ENCODE measurements at places on chromosomes 12 and 14.

- no peak for DNase-seq
Measured at GRCh38 chr14:54440476-54440872, 700 bp downstream of the CNIH1 start.

DNA sequence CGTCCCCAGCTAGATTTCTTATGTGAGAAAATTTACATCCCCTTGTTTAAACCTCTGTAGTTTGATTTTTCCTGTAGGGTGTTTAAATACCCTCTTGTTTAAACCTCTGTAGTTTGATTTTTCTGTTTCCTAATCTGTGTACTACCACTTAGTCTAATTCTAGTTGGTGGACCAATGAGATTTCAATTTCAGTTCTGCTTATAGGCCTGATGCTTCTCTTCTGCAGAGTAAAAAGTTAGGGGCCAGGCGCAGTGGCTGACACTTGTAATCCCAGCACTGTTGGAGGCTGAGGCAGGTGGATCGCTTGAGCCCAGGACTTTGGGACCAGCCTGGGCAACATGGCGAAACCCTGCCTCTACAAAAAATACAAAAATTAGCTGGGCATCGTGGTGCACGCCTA lies 11.5 kb downstream of the UBC start:
- no peak for DNase-seq

- DNase-seq: no peak
Measured at GRCh38 chr14:23577710-23578392, 739 bp downstream of the JPH4 start.

- DNase-seq: no peak
Measured at GRCh38 chr14:61973981-61974380, 211.8 kb downstream of the SNAPC1 start.

GRCh38 chr12:55712700-55713415 lies 3.0 kb upstream of the BLOC1S1 start:
- DNase-seq: no peak

GRCh38 chr14:52961060-52961639 lies 10.3 kb upstream of the FERMT2 start:
- peak; percentile 42 for DNase-seq

- DNase-seq: no peak
Measured at GRCh38 chr14:97280526-97280925, 483.3 kb downstream of the VRK1 start.

DNA sequence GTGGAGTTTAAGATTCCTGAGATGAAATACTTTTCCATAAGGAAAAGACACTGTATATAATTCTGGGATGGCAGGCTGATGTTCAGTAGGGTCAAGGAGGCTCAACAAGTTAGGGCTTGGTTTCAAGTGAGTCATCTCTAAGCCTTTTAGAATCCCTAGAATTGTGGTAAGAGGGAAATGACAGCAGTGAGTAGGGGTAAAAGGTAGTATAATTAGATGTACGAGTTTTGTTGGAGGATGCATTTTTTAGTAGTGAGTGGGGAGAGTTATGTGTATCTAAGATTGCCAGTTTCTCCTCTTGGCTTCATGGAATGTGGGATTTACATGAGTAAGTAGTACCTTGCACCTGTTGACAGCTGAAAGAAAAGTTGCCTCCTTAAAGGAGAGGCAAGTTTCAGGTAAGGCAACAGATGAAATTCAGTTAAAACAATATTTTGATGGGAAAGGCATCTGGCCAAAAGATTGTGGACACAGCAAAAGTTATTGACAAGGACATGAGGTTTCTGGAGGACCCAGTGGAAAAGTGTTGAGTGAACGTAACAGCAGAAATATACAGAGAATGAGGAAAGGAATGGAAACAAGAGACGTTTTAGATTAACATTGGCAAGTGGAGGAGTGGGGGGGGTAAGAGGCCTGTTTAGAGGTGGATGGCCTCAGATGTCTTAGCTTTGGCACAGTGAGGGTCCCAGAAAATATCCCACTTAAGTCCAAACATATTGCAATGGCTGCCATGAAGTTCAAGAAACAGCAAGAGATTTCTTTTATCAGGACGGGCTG lies 21.8 kb downstream of the LMO3 start:
- no peak for DNase-seq

DNA sequence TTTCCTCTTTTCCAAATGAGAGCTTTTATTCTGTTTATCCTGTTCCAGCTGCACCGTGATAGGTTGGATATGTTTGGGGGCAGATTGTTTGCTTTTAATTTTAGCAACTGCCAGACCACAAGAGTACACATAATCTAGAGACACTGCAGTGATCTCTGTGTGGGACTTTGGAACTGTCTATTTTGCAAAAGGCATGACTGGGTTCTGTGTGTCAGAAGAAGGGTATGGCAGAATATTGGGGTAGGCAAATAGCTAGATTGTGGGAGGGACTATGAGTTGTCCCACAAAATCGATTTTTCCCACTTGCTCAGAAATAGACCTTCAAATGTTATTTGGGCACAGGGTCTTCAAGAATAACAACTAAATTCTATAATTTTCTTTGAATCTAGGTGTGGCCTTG lies 275.9 kb upstream of the KITLG start:
- DNase-seq: no peak

DNA sequence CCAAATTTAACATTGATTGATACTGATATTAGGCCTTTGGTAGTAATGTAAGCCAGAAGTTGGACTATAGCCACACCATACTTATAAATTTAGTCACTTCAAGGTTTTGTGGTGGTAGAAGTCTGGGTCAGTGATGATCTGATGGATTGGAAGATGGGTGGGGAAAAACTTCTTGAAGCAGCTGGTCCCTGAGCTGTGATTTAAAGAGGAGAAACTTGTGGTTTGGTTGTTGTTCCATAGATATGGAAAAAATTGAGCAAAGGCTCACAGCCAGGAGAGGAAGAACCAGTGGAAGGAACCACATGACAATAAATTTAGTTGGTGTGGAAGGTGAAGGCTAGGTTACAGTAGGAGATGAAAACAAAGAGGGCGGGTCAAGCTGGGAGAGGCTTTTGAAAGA lies 26.1 kb downstream of the PTHLH start:
- no peak for DNase-seq

DNA sequence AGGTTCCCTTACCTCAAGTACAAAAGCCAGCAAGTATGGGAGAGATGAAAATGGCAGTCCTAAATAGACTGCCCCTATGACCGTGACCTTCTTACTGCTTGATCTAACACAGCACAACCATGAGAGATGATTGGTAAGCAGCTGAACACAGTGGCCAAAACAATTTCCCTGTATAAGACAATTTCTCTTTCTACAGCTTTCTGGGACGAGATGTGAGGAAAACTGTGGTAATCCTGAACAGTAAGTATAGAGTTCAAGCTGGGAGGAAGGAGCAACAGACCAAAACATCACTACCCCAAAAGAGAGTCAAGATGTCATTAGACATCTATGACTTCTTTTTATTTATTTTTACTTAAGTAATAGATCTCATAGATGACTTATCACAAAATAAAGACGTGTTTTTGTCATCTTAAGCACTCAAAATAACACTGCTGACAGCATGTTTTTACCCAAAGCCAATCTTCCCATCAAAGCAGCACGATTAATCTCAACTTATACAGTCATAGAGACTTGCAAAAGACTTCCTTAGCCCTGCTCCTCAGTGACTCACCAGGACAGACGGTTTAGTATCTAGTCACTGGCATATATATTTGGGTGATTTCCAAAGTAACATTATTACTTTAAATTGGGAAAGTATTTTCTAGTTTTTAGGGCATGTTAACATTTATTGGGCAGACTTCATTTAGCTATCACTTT lies 3.7 kb downstream of the TMEM52B start:
- DNase-seq: peak; percentile 60

DNA sequence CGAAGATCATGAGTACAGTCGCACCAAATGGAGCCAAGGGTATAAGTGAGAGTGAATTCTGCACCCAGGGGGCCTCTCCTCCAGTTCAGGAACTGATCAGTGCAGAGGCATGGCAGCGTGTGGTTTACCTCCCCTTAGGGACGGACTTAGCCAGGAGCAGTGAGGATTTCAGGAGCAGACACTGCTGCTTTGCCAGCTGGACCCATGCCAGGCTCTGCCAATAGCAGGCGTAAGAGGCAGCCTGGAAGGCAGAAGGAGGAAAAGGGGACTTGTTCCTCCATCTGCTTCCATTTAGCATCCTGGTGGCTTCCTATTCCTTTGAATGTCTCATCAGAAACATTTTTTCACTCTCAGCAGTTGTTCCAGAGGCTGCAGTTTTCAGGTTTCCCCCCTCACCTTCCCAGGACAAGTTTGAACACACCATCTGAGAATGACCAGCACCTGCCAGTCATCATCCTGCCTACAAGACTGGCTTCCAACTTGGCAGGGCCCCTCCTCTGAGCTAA lies 137.0 kb upstream of the LMNTD1 start:
- DNase-seq: no peak

DNA sequence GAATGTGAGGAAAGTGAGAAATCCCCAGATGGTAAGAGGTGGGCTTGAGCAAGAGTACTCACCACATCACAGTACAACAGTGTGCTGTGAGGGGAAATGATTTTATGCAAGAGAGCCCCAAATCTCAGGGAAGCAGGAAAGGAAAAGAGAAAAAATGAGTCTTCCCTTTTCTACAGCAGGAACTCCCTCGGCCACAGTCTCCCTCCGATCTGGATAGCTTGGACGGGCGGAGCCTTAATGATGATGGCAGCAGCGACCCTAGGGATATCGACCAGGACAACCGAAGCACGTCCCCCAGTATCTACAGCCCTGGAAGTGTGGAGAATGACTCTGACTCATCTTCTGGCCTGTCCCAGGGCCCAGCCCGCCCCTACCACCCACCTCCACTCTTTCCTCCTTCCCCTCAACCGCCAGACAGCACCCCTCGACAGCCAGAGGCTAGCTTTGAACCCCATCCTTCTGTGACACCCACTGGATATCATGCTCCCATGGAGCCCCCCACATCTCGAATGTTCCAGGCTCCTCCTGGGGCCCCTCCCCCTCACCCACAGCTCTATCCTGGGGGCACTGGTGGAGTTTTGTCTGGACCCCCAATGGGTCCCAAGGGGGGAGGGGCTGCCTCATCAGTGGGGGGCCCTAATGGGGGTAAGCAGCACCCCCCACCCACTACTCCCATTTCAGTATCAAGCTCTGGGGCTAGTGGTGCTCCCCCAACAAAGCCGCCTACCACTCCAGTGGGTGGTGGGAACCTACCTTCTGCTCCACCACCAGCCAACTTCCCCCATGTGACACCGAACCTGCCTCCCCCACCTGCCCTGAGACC lies 7.8 kb downstream of the ATN1 start:
- no peak for DNase-seq

- no peak for DNase-seq
Measured at GRCh38 chr14:92316937-92317336, 6.0 kb upstream of the SLC24A4 start.

GRCh38 chr12:52867642-52868041 lies 18.8 kb upstream of the KRT78 start:
- no peak for DNase-seq

GRCh38 chr14:22646570-22647254 lies 2.6 kb upstream of the OR6J1 start:
- peak; percentile 72 for DNase-seq

- DNase-seq: peak; percentile 28
Measured at GRCh38 chr12:68479261-68479895, 131.3 kb upstream of the RAP1B start.

DNA sequence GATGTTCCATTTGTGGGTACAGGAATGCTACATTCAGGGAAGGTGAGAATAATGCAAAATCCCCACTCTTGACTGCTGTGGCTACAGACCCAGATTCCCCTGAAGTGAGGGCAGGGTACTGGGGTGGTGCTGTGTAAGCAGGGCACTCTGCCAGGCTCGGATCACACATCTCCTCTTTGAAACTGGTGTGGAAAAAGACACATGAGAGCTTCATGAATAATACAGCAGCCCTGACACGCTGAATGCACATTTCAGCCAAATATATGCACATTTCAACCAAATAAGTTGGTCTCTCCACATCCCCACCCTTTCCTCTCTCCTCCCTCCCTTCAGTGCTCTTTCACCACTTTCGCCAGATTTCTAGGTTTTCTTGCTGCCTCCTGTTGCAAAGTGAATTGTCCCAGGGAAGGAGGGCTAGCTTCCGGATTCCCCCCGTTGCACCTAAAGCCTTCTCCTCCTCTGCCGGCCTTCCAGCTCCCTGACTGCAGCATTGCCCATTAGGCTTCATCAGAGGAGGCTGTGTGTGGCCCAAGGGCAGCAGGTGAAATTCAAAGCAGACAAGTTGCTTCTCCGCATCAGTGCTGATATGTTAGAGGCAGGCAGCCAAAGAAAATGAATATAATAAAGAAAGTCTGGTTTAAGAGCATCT lies 118.2 kb upstream of the TMCC3 start:
- no peak for DNase-seq

GRCh38 chr12:120261951-120262851 lies 3.3 kb downstream of the PXN start:
- no peak for DNase-seq

GRCh38 chr14:90567191-90567590 lies 170.4 kb downstream of the CALM1 start:
- no peak for DNase-seq

- DNase-seq: no peak
Measured at GRCh38 chr14:86402545-86402944, 872.6 kb downstream of the FLRT2 start.

DNA sequence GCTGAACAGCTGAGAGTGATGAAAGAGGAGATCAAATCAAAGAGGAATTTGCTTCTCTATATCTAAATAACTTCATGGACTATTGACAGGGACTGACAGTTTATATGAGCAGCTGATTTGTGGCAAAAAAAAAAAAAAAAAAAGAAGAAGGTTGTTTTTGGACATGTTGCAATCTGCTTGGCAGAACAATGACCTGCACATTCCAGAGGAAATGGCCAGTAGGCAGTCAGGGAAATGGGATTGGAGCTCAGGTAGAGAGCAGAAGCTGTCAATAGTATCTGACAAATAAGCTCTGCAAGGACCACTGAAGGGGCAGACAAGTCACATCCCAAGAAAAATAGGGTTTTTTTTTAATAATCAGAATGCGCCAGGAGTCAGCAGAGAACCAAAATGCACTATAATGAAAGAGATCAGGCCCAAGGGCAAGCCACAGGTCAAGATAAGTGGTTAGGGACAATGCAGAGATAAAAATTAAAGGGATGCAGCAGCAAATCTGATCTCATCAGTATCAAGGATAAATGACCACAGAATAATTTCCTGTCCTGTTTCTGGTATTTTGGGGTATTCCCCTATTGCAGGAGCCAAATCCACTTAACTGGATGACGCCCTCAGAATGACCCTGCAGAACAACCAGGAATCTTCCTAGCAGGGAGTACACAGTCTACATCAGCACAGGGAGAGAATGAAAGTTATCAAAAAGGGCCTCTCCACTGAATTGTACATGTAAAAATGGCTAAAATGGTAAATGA lies 22.6 kb upstream of the DUSP16 start:
- no peak for DNase-seq

DNA sequence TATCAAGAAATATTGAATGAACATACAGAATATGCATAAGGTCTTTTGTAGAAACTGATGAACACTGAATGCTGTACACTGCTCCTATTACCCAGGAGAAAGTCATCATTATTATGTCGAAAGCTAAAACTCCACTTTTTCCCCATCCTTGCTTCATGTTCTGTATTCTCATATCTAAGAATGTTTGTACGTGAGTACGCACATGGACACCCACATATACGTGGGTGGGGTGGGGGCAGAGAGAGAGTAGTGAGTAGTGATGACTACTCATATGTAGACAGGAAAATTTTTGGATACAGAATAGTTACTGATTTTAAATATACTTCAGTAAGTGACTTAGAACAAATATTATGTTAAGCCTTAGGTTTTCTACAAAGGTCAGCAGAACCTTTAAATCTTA lies 75.1 kb downstream of the FERMT2 start:
- DNase-seq: no peak

Measured in stromal cell of bone marrow (primary cell).